Effector memory CD4-positive, alpha-beta T cell (primary cell): ENCODE measurements at places on chromosomes 12 and 14.

- no peak for DNase-seq
Observed at GRCh38 chr12:54588110-54588889, at the start of gene PPP1R1A. PPP1R1A (minus strand) TSS chr12:54588659; CDS start chr12:54588488, 171 bp downstream.

DNA sequence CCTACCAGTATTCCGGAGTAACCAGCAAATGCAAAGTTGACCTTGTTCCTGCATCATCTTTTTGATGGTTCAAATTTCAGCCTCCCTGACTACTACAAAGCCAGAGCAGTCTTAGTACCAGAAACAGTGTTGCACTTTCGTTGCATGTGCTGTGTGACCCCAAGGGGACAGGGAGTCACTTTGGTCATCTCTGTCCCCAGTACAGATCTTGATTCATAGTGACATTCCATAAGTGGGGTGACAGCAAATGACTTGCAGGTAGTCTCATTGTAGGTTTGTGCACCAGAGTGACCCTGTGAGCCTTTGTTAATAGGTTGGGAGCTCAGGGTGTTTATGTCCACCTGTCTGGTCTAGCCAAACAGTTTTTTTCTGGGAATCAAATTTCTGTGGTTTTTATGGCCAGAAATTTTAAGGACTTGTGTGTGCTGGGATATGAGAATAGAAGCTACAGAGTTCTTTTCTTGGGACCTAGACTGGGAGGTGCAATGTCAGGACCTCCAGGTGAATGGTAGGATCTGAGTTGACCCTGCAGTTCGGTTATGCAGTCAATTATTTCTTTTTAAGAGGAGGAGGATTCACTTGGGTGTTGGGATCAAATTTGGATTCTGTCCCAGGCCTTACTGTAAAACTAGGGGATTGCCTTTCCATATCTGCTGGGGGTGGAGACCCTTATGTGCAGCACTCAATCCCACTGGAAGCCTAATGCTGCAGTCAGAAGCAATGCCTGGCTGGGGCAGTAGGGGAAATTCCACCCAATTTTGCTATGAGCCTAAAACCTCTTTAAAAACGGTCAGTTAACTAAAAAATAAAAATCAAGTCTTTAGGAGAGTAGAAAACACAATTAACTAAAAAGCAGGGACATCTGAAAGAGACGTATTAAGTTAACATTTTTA, 10.1 kb downstream of the EIF5 start:
- DNase-seq, result no peak

GRCh38 chr12:124160097-124160756, 134.7 kb upstream of the RFLNA start:
- DNase-seq, result no peak

- DNase-seq, result no peak
Observed at GRCh38 chr12:25670076-25671055, 117.3 kb upstream of the LMNTD1 start.

- no peak for DNase-seq
Observed at GRCh38 chr12:20946732-20947131, 136.2 kb downstream of the SLCO1B3 start.

DNA sequence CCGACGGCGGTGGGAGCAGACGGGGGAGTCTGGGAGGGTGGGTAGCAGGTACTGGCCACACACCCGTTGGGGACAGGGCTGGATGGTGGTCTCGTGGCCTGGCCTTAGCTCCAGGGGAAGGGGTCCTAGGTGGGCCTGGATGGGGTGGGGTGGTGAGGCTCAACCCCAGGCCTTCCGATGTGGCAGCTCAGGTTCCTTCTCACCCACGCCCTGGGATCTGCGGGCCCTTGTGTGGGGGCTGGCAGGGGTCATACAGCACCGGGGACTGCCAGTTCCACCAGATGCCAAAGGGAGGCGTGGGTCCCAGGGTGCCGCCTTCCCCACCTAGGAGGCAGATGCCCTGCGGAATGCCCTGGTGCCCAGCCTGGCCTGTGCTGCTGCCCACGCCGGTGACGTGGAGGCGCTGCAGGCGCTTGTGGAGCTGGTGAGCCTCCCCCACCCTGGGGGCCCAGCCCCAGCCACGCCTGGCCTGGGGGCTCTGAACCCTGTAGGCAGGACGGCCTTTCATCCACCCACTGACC, 21.0 kb downstream of the ASPG start:
- no peak for DNase-seq

DNA sequence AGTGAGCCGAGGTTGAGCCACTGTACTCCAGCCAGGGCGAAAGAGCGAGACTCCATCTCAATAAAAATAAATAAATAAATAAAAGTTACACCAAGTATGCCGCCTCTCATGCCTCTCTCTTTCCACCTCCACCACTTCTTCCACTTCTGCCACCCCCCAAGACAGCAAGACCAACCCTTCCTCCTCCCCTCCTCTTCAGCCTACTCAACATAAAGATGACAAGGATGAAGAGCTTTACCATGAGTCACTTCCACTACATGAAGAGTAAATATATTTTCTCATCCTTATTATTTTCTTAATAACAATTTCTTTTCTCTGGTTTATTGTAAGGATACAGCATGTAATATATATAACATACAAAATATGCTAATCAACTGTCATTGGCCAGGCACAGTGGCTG, 3.6 kb upstream of the TMED2 start:
- no peak for DNase-seq

- DNase-seq, result no peak
Observed at GRCh38 chr12:112577473-112578329, 159.0 kb downstream of the PTPN11 start.

DNA sequence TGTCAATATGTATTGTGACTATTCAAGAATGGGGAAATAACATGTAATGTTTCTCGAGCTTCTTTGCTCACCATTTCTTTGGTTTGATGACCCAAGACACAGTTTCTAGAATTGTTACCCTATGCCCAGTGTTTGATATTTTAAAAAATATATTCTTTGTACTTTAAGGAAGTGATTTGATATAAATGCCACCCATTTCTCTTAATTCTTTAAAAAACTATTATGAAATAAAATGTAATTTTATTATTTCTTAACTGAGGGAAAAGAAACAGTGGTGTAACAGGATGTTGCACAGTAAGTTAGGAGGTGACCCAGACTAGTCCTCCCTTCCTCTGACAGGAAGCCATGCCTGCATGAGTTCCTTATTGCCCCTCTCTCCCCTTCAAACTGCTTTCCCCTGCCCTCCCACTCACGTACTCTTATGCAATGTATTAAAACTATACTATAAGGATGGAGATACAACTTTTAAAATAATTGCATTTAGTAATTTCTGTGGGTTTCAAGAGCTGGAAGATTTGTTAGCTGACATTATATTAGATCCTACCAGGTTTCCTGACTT, 279.4 kb downstream of the TMTC2 start:
- no peak for DNase-seq

DNA sequence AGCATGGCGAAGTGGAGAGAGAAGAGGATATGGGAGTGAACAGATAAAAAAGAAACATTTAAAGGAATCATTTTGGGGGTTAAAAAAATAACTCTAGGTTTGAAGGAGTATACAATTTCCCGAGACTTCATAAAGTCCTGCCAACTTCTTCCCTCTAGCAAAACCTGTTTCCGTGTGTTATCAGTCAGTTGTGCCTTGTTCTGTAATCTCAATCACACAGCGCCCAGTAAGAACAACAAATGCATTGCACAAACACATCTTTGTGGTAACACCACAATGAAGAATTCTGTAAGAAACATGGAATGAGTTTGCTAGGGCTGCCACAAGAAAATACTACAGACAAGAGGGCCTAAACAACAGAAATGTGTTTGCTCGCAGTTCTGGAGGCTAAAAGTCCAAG, 144.7 kb upstream of the FUT8 start:
- DNase-seq, result no peak

GRCh38 chr12:58916921-58917511, 3.3 kb downstream of the LRIG3 start:
- DNase-seq, result no peak
